ENCODE measurements at places on chromosomes 6 and 20.
A peak's percentile ranks its signal among the peaks of the same experiment; 100 is the strongest.

GRCh38 chr6:7434672-7435071, 45.1 kb downstream of the RIOK1 start:
- no peak for DNase-seq

DNA sequence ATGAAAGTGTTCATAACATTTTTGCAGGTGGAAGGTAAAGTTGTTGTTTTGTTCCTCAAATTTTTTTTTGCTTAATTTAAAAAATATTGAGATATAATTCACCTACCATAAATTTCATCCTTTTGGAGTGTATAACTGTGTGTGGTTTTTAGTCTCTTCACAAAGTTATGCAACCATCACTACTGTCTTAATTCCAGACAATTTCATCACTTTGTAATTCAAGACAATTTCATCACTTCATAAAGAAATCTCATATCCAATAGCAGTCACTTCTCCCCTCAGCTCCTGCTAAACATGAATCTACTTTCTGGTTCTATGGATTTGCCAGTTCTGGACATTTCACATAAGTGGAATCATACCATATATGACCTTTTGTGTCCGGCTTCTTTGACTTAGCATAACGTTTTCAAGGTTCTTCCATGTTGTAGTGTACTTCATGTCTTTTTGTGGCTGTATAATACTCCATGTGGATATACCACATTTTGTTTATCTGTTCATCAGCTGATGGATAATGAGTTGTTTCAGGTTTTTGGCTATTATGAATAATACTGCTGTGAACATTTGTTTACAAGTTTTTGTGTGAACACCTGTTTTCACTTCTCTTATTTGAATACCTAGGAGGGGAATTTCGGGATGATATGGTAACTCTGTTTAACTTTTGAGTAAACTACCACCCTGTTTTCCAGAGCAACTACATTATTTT, 18.8 kb downstream of the ZFAND3 start:
- DNase-seq = no peak

DNA sequence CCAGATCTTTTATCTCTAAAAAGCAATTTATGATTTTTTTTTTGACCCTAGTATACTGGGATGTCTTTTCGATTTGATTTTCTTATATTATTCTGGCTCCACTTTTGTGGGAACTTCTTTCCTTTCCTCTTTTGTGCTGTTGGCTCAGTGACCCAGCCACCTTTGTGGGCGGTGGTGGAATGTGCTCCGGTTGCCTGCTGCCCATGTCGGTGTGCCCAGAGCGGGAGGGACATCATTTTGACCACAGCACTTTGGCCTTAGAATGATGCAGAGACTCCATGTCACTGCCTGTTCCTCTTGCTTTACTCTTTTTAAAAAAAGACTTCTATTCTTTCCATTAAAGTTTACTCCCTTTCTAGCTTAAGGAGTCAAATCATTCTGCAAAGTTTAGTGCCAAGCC, 198.0 kb downstream of the FARS2 start:
- DNase-seq = no peak

DNA sequence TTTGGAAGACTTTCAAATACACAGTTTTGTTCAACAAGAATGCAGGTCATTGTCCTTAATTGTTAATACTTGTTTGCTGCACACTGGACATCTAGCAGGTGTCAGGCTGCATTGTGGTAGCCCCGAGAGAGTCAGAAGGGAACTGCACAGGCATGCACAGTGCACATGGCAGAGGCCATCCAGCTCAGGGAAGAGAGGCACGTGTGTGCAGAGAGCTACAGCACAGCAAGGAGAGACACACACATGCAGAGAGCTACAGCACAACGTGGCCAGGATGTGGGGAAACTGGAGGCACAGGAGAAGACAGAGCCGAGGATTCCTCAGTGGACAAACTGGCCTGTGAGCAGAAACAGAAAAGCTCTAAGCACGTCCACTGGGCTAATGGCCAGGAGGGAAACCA, 272.0 kb downstream of the SMOC2 start:
- DNase-seq = no peak

GRCh38 chr6:150382171-150382570, 13.4 kb downstream of the IYD start:
- no peak for DNase-seq

DNA sequence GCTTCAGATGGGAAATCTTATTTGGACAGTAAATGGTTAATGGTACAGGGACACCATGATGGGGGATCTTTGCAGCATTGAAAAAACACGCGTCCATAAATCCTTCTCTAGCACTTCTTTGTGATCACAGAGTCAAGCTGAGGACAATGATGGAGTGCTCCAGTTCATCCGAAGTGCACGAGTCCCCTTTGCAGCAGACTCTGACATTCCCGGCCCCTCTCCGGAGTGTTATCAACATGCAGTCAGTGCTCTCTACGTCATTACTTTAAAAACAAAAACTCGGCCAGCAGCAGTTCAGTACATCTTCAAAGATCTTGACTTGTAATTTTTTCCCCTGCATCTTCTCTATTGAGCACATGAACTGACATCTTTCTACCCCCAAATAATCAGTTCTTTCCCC, 185.5 kb upstream of the AKAP12 start:
- DNase-seq = no peak

DNA sequence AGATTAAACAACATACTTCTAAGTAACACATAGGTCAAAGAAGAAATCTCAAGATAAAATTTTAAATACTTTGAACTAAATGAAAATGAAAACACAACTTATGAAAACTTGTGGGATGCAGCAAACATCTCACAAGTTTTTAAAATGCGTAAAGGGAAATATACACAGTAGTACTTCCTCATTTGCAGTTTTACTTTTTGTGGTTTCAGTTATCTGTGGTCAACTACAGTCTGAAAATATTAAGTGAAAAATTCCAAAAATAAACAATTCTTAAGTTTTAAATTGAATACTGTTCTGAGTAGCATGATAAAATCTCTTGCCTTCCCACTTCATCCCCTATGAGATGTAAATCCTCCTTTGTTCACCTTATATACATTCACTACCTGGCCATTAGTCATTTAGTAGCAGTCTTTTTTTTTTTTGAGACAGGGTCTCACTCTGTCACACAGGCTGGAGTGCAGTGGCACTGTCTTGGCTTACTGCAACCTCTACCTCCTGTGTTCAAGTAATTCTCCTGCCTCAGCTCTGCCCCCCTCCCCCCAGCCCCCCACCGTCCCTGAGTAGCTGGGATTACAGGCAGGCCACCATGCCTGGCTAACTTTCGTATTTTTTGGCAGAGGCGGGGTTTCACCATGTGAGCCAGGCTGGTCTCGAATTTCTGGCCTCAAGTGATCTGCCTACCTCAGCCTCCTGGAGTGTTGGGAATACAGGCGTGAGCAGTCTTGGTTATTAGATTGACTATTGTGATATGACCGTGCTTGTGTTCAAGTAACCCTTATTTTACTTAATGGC, 154.6 kb upstream of the AHI1 start:
- DNase-seq = no peak

- DNase-seq = peak; percentile 9
Observed at GRCh38 chr20:9093218-9093957, 24.5 kb downstream of the PLCB4 start.

DNA sequence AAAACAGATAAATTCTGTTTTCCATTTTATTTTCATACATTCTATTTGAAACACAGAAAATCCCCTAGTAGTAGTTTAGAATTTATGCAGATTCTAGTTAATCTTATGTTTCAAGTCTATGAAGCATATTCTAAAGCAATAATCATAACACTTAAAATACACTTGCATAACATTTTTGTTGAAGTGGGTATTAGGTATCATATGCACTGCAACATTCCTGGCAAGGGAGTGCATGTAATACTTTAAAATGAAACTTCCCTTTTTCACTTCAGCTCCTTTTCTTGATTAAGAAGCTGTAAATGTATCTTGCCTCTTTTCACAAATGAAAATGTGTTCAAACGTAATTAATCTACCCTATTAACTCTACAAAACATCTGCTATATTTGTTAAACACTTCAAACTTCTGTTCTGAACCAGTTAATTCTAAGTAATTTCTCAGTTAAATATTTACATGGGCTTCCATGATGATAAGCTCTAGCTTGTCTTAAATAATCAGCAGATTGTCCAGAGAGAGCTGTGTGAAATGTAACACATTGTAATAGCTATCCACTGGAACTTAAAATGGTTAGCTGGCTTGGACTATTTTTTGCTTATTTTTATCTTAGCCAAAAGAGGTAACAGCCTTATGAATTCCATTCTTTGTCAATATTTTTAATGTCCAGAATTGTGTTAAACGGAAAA, 192.8 kb downstream of the COL19A1 start:
- no peak for DNase-seq

DNA sequence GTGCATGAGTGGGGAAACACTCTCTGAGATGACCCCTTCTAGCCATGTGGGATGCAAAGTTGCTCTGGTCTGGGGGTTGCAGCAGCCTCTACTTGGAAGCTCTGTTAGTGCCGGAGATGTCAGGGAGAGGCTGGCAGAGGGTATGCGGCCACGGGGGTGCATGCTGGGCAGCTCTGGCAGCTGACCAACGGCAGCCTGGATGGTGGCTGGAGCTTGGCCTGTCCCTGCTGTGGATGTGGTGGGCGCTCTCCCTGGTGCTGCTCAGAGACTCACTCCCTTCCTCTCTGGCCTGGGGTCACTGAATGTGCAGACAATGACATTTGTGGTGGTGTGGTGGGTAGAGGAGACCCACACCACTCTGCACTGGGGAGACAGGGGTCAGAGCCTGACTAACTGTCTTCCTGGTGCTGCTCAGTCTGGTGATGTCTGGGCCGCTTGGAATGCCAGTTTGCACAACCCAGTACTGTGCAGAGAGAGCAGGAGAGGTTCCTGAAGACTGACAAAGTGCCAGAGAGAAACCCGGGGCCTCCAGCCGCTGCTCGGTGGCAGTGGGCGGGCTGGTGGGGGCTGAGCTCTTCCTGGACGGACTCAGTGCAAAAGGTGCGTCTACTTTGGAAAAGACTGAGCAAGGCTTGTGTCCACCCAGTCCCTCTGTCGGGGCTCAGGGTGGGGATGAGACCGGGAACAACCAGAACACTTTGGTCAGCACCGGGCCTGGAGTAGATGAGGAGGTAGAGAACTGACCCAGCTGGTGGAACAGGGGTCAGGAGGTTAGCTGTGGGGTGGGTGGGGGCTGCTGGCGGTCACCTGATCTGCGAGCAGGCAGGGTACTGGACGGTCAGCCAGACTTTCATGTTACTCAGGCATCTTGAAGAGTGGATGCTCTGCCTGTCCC, 2.7 kb downstream of the MYT1 start:
- DNase-seq = no peak

- DNase-seq = no peak
Observed at GRCh38 chr20:11403711-11404110, 514.0 kb upstream of the BTBD3 start.

DNA sequence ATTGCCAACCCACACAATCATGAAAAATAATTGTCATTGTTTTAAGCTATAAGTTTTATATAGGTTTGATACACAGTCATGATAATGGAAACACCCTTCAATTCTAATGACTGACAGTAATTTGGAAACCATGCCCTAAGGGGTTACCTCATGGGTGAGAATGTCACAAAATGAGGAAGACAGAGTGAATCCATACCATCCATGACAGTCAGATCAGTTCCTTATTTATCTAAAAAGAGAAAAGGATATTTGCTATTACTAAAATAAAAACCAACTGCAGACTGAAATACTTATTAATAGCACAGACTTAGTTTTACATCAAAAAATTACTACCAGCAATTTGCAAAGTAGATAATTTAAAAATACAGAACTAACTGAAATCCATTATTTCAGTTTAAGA, 437.8 kb downstream of the UTRN start:
- DNase-seq = no peak

GRCh38 chr20:61494763-61495575, 242.9 kb downstream of the CDH4 start:
- DNase-seq = no peak

DNA sequence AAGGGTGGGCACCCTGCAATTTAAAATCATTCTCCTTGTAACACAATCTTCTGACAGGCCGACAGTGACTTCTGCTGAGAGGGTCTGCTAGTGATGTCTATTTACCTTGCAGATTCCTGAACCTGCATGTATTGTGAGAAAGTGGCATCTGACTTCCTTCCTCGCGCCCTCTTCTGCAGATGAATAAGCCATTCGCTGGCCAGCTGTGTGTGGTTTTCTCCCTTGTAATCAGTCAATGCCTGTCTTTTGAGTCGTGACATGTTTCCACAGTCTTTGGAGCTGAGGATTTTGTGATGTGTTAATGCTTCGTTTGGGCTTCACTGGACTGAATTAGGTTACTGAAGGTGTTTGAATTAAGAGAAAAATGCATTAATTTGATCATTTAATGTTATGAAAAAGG, 125.3 kb downstream of the GRM1 start:
- no peak for DNase-seq

DNA sequence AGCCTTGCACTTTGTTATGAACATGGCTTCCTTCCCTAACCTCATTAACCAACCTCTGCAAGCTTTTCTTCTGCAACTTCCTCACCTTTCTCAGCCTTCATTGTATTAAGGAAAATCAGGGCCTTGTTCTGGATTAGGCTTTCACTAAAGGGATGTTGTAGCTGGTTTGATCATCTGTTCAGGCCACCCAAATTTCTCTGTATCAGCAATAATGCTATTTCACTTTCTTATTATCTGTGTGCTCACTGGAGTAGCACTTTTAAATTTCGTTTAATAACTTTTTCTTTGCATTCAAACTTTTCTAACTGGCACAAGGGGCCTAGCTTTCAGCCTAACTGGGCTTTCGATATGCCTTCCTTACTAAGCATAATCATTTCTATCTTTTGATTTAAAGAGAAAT, 96.7 kb downstream of the GFRAL start:
- DNase-seq = no peak

- no peak for DNase-seq
Observed at GRCh38 chr6:30145818-30146217, 9.9 kb downstream of the TRIM40 start.

DNA sequence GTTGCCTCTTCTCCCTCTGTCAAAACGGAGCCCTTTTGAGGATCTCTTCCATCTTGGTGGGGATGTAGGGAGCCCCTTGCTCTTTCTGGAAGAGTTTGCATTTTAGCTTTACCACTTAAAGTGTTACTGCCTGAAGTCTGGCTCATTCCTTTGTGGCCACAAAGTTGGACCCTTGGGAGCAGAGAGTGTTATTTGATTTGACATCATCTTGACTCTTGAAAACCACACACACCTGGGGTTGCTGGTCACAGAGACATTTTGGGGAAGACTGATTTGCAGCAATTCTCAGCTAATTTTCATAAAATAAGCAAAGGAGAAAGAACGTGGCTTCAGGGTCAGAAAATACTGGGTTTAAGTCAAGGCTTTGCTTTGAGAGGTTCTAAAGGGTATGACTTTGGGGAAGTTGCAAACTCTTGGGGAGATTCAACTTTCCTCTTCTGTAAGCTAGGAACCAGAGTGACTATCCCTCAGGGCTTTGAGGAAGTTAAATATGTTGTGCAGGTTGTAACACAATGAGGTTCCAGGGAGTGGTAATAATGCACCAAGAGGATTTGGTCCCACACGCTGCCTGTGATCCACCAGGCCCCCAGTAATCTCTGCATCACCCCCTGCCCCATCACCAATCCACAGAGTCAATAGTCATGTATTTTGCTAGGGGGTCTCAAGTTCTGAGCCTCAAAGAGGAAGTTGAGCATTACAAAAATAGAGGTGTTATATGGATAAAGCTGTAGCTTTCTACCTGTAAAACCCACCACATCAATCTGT, 141.6 kb upstream of the SLC24A3 start:
- no peak for DNase-seq

- no peak for DNase-seq
Observed at GRCh38 chr6:113205553-113205952, 651.6 kb upstream of the MARCKS start.
